ENCODE measurements at places on chromosomes 11 and 22.

GRCh38 chr11:1202154-1202775 is 20.6 kb upstream of the MUC5B start:
- peak; percentile 66 for DNase-seq

DNA sequence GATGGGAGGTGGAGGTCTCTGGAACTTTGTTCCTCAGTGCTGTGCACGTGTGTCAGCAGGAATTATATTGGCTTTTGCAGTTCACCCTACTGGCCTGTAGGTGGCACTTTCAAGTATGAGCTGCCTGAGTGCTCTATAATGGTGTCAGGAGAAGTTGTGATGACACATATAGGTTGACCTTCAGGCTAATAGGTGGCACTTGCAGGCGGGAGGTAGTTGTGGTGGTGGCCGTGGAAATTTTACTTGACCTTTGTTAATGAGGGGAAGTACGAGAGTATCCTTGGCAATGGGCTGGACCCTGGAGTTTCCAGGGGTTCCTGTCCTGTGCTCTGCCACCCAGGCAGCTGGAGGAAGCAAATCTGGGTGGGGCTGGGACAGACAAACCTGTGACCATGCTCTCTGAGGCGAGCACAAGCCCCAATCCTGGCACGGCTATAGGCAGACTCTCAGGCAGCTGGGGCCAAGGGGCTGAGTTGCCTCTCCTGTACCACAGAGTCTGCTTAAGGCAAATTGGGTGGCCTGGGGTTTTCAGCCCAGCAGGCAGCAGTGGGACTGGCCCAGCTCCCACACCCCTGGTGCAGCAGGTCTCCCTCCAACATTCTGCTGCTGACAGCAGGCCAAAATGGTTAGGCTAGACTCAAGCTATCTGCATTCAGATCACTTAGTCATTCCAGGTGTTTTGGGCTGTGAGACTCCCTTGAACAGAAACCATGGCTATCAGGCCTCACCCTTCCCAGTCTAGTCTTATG is 147.5 kb upstream of the CTSC start:
- peak; percentile 88 for DNase-seq

- peak; percentile 42 for DNase-seq
These were observed 18.1 kb upstream of the MRTFA start for GRCh38 chr22:40654522-40655167.

DNA sequence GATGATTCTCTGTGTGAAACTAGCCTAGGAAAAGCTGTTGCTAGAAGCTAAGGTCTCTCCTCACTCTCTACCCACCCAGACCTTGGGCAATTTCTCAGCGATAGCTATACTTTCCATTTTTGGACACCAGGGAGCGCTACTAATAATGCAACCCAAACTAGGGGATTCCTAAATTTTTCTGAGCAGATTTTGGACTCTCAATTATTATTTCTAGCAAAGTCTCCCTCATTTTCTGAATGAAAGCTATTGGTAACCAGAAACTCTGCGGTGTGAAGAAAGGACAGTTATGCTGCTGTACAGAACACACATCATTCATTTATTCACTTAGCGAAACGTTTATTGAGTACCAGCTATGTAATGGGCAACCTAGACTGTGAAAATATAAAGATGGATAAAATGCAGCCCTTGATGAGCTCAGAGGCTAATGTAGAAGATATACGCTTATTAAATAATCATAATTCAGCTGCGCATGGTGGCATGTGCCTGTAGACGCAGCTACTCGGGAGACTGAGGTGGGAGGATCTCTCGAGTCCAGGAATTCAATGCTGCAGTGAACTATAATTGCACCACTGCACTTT is 6.1 kb upstream of the STIM1 start:
- peak; percentile 64 for DNase-seq

GRCh38 chr11:47545298-47545697 is 7.6 kb downstream of the CELF1 start:
- no peak for DNase-seq

DNA sequence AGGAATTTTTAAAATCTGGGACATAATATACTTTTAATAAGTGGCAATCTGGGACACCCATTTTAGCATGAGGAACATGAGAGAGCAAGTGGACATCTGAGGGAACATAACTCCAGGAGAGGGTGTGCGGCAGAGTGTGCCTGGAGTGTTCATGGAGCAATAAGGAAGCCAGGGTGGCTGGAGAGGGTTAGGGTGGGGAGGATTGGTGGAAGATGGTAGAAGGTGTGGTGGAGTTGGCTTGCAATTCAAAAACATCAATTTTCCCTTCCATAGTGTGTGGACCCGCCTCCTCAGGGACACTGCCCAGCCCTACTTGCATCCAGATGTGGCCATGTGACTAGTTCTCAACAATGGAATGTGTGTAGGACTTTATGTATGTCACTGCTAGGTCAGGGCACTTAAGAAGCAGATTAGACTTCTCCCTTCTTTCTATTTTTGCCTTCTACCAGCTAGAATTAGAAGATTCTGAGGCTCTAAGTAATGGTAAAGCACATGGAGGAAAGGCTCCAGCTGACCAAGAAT is 4.4 kb upstream of the DENND5A start:
- DNase-seq: no peak

DNA sequence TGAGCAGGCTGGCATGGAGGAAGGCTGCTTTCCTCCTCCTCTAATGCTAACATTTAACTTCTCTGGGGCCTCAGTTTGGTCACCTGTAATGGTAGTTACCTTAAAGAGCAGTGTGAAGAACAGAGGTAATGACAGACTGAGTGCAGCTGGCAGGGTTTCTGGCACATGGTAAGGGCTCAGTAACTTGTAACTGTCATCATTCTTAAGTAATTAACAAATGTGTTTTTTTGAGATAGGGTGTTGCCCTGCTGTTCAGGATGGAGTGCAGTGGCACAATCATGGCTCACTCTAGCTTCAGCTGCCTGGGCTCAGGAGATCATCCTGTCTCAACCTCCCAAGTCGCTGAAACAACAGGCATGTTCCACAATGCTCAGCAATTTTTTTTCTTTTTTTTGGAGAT is 242.0 kb upstream of the SYN3 start:
- no peak for DNase-seq

DNA sequence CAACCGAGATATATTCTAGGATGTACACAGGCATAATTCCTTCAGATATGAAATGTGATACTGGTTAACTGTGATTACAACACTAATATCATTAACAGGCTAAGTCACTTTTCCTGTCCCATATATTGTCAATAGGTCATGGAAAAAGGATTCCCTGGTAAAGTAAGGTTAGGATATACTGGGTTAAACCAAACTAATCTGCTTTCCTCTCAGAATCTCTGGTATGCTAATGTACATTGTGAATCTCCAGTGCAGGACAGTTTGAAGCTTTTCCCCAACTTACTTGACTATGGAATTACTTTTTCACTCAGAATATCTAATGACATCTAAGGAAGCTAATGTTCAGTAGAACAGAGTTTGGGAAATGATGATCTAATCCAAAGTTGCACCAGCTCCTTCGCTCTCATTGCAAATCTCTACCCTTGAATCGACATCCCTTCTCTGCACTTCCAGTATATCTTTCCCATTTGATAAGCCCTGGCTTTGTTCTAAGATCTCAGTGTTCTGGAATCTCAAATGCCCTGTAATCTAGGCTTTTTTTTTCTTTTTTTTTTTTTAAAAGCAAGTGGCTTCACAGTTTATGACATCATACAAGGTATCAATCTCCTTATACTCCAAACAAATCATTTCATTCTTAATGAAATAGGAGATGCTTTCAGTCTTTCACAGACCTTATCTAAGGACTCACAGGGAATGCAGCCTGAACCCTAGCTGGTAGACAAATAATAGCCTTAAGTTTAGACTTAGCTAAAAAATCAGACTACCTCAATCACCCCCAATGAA is 43.8 kb downstream of the COPB1 start:
- no peak for DNase-seq

All from DMS53 (cell line).